ENCODE measurements at places on chromosomes 1 and 21.

DNA sequence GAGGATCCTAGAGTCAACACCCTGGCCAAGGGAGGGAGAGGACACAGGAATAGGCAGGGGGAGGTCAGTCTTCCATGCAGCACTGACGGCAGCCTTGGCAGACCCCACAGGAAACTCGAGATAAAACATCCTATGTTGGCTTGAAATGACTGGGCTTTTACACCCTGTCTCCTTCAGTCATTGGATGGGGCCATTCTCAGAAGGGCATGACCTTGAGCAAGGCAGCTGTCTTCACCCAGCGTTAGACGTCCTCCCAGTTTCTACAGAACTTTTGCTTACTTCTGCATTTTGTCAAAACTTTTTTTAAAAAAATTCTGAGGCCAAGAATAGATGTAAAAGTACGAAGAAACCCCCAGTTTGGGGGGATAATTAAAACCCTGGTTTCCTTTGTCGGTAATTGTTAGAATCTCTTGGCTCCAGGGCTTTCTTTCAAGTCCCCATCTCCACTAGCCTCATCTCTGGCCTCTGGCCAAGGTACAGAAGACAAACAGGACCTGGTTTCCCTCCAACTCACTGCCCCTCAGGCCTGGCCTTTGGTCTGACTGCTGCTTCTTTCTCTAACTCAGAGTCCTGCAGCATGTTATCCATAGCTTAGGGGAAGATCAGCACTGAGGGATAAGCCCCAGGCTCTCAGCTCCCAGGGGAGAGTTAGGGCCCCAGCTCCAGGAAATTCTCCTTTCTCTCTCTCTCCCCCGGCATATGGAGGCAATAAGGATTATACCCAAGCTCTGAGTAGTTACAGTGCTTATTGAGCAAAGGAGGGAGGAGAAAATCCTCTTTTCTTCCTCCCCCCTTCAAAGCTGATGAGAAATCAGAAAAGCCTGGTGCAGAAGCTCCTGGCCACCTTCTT is 51.6 kb upstream of the KCND3 start:
- DNase-seq = no peak

GRCh38 chr1:186901631-186902030 is 72.9 kb downstream of the PLA2G4A start:
- no peak for DNase-seq

DNA sequence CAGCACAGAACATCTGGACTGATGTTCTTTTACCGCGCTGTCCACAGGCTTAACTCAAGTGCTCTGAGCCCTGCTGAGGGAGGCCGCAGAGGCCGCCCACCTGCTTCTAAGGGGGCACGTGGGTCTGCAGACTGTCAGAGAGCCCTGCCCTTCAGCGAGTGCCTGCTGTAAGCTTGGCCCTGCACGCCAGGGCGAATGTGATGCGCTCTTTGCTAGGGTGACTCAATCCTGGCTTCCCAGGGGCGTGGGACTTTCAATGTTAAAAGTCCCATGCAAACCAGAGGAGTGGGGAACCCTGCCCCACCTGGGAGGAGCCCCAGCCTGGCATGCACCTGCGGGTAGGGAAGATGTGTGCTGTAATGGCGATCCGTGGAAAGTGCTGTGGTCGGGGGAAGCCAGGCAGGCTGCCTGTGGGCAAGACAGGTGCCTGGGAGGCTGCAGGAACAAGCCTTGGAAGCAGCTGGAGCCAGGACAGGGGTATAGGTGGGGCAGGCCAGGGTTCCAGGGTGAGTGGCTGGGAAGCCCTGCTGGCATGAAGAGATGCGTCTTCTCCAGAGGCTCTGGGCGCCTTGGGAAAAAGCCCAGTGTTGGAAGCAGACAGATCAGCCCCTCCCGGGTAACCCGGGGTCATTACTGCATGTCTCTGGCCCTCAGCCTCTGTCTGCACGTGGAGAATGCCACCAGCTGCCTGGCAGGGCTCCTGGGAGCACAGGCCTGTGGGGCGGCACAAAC is 594 bp upstream of the PANK4 start:
- DNase-seq = no peak

DNA sequence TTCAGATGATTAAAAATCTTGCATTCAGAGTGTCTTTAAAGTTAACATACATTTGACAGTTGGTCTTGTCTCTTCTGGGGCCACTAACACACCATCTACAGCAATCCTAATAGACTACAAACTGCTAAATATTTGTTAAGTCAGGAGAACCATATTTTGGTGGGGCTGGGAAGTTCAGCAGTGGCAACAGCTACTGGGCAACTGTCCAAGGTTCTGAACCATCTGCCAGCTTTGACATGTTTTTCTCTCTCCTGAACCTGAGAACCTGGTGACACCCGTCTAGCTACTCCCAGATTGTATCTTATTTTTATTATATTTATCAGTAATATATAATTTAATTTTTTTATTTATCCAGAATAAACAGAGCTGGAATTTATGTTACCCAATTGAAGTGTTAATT is 199.0 kb upstream of the DPYD start:
- no peak for DNase-seq

- no peak for DNase-seq
These were observed 553 bp downstream of the LEFTY1 start for GRCh38 chr1:225888289-225888897.

GRCh38 chr1:27591622-27592021 is 12.3 kb downstream of the AHDC1 start:
- DNase-seq = no peak

DNA sequence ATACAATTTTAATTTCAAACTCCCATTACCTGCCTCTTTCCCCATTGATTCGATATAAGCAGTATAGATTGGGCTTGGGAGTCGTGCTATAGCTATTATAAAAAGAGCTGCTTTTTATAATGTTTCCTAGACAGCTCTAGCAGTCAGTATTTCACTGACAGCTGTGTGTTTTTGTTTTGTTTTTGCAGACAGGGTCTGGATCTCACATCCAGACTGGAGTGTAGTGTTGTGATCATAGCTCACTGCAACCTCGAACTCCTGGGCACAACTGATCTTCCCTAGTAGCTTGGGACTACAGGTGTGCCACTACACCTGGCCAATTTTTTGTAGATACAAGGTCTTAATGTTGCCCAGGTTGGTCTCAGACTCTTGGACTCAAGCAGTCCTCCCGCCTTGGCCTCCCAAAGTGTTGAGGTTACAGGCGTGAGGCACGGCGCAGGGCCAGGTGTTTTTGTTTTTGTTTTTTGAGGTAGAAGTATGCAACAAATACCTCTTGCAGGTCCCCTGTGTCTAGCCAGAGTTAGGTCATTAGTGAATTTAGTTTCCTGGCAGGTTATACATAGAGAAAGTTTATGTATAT is 1.7 kb downstream of the NASP start:
- no peak for DNase-seq
